ENCODE measurements at places on chromosomes 3 and 15. TPM values are rescaled to one million over a fixed set of nuclear protein-coding genes. Genes with fewer than 3 reads are reported as not detected.

- no peak overlapping the region for H3K4me3 ChIP-seq
- no peaks in the 10 kb centered on the region for H3K36me3 ChIP-seq
- no peak for DNase-seq
- no peak overlapping the region for H3K27ac ChIP-seq
- H3K27me3 ChIP-seq = no peaks in the 10 kb centered on the region
Observed at GRCh38 chr3:107943786-107944523, 146.9 kb downstream of the CD47 start.

GRCh38 chr3:124888482-124889441, 1.6 kb upstream of the ITGB5 start:
- H3K4me1 ChIP-seq = no peaks in the 10 kb centered on the region
- no peak overlapping the region for H3K4me3 ChIP-seq
- H3K27me3 ChIP-seq = no peaks in the 10 kb centered on the region
- no peak for DNase-seq

GRCh38 chr3:122055215-122055614, at the start of gene CD86:
Gene CD86 (plus strand): TSS chr3:122055362. CDS start chr3:122055490, 128 bp downstream.
- H3K27me3 ChIP-seq = no peaks in the 10 kb centered on the region
- peak; percentile 66 for DNase-seq
- H3K4me1 ChIP-seq = no peaks in the 10 kb centered on the region
- H3K27ac ChIP-seq = no peak within 1 kb of the TSS

SLC24A5 gene
- not detected for total RNA-seq

DNA sequence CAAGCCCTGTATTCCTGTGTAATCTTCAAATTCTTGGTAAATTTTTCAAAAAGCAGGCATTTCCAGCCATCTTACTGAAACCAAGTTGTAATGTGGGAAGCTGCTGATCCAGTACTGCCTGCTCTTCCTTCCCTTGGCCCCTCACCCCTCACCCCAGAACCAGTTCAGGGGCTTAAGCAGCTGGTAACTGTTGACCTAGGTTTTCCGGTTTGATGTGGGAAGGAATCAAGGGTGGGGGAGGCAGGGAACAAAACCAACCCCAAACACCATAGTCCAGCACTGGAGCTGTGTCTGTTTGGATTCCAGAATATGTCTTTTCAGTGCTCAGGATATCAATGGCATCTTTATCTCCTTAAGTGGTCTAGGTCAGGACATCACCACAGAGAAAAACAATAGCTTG, 26.7 kb downstream of the SNX1 start:
- H3K4me1 ChIP-seq = no peaks in the 10 kb centered on the region
- no peak for DNase-seq
- no peak overlapping the region for H3K4me3 ChIP-seq
